KBM-7 (cell line): ENCODE measurements at places on chromosomes 12 and 14.
A peak's percentile ranks its signal among the peaks of the same experiment; 100 is the strongest.

GRCh38 chr14:91927191-91927590 is 20.3 kb downstream of the FBLN5 start:
- no peak for DNase-seq

GRCh38 chr12:120439646-120440247 is 1.8 kb downstream of the COX6A1 start:
- DNase-seq, result peak; percentile 81

GRCh38 chr12:3527181-3527580 is 36.2 kb downstream of the PRMT8 start:
- no peak for DNase-seq

DNA sequence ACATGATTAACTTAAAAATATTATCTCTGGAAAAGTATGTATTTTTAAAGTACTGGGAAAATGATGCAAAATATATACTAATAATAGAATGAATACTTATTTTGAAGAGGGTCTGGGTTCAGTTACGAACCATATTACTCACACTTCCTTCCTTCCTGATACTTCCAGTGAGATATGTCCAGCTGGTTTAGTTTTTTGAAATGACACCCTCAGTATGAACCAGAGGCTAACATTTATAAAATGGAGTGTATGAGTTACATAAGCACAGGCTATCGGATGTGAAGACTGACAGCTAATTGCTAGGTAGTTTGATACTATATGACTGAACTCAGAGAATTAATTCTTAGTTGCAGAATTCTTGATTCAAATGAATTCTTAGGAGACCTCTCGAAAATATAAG is 122.9 kb downstream of the OTOGL start:
- DNase-seq, result peak; percentile 12

DNA sequence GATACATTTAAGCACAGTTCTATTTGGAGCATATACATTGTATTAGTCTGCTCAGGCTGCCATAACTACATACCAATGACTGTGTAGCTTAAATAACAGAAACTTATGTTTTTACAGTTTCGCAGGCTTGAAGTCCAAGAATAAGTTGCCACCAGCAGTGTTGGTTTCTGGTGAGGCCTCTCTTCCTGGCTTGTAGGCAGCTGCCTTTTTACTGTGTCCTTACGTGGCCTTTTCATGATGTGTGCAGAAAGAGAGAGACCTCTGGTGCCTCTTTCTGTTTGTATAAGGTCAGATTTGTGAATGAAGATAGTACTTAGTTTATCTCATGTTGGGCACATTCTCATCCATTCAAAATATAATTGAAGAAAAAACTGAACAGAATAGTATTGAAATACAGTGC is 636.6 kb downstream of the FLRT2 start:
- no peak for DNase-seq

- no peak for DNase-seq
Observed at GRCh38 chr12:62618930-62619329, 152.3 kb downstream of the MON2 start.

GRCh38 chr14:42428996-42429395 is 822.3 kb downstream of the LRFN5 start:
- no peak for DNase-seq

- peak; percentile 66 for DNase-seq
Observed at GRCh38 chr12:85874031-85874461, at the start of gene NTS. TSS of gene NTS (plus strand) at chr12:85874295. CDS start at chr12:85874404, 109 bp downstream.

- DNase-seq, result no peak
Observed at GRCh38 chr12:1162081-1162760, 171.2 kb downstream of the ERC1 start.

DNA sequence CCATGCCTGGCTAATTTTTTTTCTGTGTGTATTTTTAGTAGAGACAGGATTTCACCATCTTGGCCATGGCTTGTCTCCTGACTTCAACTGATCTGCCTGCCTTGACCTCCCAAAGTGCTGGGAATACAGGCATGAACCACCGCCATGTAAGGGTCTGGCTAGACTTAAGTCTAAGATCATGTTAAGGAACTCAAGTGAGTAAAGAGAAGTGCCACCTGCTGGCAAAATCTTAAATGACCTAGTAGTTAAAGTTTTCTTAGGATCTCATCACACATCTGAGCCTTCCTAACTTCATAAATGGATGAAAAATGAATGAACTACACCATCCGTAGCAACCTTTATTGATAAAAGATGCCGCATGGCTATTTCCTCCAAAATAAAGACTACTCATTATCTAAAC is 1.7 kb upstream of the C12orf56 start:
- peak; percentile 50 for DNase-seq

DNA sequence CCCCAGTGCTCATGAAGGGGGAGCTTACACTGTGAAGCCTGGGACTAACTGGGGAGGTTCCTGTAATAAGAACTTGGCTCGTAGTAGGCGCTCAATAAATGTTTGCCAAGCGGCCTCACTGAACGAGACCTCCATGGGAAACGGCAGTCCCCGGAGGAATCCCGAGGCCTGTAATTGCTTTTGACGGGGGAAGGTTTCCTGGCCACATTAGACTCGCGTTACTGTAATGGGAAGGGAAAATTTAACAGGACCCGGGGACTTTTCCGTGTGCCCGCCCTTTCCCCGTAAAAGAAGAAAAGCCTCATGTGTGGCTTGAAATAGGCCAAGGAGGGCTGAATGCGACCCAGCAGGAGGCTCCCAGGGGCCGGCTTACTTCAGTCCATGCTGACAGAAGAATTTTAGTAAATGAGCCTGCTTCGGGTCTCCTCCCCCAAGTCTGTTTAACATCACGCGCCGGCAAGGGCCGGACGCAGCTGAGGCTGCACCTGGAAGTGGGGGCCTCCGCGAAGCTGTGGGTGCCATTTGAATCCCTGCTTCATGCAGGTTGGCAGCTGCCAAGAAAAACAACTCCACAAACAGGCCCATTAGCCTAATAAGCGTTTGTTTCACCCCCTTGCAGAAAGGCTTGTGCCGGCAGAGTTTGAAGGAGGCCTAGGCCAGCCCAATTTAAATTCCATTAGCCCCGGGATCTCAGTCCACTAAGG is 39.8 kb upstream of the PWP1 start:
- no peak for DNase-seq

GRCh38 chr12:28149279-28149678 is 41.0 kb upstream of the CCDC91 start:
- no peak for DNase-seq

DNA sequence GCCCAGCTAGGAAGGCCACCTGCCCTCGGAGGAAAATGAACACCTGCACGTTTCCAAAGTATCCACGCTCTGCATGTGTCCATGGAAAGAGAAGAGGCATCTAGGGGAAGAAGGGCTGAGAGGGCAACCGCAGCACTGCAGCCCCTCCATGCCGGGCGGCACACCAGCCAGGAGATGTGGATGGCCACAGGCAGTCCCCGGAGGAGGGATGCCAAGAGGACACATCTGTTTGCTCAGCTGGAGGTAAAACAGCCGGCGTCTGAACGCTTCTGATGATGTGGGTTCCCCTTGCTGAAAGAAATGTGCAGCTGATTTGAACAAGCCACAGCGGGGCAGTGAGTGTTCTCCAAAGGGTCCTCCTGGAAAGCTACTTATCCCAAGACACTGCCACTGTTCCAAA is 34.0 kb downstream of the CHGA start:
- no peak for DNase-seq

GRCh38 chr12:123199936-123200335 is 33.0 kb downstream of the MPHOSPH9 start:
- DNase-seq, result no peak

DNA sequence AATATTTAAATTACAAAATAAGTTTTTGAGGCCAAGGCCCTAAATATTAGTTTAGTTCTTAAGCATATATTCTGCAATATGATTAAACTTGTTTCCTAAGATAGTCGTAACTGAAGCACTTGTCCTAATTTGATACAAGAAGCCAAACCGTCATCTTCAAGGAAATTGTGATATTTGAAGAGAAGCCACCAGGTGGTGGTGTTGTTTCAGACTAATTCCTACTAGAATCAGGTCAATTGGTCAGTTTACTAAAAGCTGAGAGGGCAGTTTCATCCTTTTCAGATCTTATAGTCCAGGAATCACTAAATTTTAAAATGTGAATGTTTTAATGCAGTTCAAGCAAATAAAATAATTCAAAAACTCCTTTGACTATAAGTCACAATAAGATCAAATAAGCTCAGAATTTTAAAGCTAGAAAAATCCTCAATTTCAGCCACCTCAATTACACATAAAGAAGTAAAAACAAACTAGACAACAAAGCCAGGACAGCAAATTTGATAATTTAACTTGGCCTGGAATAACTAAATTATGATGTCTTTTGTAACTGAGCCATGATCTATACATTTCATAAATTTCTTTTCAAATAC is 7.1 kb upstream of the ARL1 start:
- peak; percentile 61 for DNase-seq

- peak; percentile 18 for DNase-seq
Observed at GRCh38 chr14:100532154-100532861, 54.9 kb downstream of the BEGAIN start.

DNA sequence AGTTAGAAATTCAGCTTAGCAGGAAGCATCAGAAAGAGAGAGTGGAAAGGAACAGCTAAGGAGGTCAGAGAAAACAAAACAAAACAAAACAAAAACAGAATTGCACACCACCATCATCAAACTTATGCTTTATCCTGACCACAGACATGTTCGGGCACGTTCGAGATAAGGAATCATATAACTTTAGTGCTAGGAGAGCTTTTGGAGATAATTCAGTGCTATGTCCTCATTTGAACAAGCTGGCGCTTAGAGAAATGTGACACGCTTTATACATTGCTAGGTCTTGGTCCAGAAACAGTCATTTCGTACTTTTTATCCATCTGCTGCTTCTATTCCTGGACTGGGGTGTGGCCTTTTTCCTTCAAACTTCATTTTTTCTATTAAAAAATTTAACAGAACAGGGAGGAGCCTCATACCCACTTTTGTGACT is 213.1 kb downstream of the PTPRO start:
- DNase-seq, result no peak

DNA sequence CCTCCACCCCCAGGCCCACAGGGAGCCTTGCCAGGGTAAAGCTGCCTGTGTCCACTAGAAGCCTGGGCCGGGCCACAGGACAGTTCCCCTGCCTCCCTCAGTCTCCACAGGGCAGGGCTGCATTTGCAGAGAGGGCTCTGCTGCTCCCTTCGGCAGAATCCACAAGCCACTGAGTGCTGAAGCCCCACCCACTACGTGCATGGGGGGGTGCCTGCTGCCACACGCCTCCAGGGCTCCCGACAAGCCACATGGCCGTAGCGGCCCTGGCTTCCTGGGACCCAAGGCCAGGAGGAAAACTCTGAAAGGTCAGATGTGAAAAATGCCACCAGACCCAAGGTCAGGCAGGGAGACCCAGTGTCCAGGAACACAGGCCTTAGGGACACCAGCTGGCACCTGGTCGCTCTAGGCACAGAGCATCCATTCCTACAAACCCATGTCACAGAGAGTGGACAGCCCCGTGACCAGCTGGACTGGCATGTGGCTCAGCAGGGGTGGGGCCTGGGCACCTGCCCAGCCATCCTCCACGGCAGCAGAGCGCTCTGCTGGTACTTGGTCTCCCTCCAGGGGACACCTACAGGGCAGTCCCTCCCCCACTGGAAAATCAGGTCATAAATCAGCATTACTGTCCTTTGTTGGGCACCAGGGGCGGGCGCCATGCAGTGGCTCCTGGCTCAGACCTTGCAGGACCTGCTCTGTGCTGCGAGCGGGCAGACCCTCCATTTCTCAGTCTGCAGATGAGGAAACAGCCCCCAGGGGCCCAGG is 42.9 kb downstream of the CCDC85C start:
- no peak for DNase-seq

- DNase-seq, result no peak
Observed at GRCh38 chr12:51813931-51814310, 34.6 kb downstream of the FIGNL2 start.

- no peak for DNase-seq
Observed at GRCh38 chr14:102200690-102201352, 61.1 kb downstream of the WDR20 start.

DNA sequence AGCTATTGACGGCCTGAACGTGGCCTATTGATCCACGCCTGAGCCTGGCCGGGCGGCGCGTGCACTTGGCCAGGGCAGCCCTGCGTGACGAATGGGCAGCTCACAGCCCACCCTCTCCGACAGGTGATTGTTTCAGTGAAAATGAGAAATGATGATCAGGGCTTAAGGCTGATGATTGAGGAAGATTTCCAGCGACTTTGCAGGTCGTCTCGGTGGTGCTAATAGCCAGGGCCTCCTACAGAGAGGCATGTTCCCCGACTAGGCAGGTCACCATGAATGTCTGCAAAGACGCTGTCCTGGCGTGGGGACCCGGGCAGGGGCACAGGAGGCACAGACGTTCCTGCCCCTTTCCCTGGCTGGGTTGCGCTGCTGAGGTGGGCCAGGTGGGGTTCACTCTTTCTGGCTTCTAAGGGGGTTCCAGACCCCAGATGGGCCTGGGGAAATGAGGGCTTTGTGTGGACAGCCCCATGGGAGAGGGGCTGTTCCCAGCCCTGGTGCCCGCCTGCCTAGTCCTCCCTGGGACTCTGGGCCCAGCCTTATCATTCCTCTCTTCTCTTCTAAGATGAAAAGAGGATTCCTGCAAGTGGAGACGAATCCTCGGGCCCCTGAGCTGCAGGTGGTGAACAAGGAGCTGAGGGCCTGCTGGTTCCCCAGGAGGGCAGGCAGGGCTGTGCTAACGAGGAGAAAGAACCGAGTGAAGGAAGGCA is 157.4 kb downstream of the KIF26A start:
- DNase-seq, result no peak

DNA sequence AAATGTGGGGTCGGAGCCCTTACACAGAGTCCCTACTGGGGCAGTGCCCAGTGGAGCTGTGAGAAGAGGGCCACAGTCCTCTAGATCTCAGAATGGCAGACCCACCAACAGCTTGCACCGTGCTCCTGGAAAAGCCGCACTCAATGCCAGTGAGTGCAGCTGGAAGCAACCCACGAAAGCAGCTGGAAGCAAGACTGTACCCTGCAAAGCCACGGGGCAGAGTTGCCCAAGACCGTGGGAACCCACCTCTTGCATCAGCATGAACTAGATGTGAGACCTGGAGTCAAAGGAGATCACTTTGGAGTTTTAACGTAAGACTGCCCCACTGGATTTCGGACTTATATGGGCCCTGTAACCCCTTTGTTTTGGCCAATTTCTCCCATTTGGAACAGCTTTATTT is 12.3 kb downstream of the GTF2A1 start:
- no peak for DNase-seq

DNA sequence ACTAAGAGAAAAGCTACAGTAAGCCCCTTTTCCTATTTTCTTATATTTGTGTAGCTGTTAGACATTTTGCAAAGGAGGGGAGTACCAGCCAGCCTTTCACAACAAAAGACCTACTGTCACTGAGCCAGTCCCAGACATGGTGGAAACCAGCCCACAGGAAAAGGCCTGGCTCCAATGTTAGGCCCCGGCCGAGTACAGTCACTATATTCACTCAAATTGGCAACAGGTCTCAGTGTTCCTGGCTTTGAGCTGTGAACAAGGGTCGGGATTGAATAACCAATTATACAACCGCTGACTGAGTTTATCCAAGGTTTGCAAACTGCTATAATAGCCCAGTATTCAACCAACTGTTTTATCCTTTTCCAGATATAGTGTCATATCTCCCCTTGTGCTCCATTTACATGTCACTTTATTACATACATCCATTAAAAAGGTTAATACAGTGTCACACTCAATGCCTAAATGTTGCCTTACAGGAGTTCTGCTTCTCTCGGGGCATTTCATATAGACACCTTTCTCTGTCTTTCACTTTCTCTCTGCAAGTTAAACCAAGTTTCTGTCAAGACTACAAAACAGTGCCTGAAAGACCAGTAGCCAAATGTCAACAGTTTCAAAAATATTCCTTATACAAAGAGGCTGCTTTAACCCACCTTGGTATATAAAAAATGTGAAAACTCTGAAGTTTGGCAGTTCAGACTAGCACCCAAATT is 178.1 kb downstream of the SOX5 start:
- DNase-seq, result no peak
